ENCODE measurements at places on chromosomes 5 and 9.

- no peak for DNase-seq
Observed at GRCh38 chr9:100317706-100318105, 35.0 kb downstream of the TEX10 start.

- no peak for DNase-seq
Observed at GRCh38 chr5:61464512-61464911, 132.5 kb downstream of the ZSWIM6 start.

DNA sequence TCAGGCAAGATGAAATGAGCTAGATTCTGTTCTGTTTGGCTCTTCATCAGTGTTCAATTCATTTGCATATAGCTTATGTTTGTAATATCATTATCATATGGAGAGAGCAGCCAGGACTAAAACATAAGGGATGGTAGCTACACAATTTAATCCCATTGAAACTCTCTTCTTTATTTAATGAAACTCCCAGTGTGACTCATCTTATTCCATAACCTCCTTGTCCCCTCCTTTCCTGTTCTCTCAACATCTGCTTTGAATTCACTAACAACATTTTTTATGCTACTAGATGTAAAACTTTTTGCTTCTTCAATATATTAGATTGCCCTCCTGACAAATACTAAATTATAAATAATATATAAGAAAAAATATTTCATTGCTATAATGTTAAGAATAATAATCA, 1823.4 kb downstream of the MAT2B start:
- no peak for DNase-seq

GRCh38 chr5:119708076-119708790, 78.9 kb downstream of the FAM170A start:
- no peak for DNase-seq

- no peak for DNase-seq
Observed at GRCh38 chr5:174172152-174172551, 126.6 kb downstream of the NSG2 start.

DNA sequence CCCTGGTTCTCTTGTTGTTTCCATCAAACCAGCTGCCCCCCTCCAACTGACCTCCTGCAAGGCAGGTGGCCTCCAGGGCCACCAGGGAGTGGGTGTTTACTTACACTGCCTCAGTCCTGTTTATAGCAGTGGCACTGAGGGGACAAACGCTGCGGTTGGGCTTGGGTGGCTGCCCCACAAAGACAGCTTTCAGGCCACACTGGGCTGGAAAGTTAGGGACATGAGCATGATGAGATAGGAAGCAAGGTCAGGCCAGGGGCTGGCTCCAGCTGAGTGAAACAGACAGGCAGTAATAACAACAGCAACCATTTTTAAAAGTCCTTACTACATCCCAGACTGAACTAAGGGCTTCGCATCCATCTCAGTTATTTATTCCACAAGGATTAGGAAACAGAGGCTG, 20.6 kb downstream of the BOD1 start:
- DNase-seq: no peak

DNA sequence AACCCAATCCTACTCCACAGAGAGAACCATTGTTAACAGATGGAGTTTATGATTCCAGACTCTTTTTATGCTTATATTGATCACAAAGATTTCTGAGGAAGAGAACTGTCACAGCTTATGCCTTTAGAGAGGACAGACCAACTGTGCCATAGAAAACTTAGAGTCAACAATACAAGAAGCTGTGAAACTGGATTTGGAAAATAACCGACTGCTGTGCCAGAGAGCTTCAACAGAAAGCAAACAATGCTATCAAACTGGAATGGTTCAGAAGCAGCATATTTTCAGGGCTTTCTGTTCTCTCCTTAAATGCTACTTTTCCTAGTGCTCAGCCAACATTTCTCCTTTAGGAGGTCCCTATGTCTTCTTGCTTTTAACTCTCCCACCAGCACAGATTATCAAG, 5.0 kb downstream of the DCTN4 start:
- DNase-seq: no peak

GRCh38 chr9:137286975-137287383, 9.5 kb downstream of the TOR4A start:
- peak; percentile 90 for DNase-seq

GRCh38 chr5:74391410-74391809, 249.1 kb downstream of the ENC1 start:
- no peak for DNase-seq

GRCh38 chr9:14097215-14097614, 216.7 kb downstream of the NFIB start:
- DNase-seq: peak; percentile 2

GRCh38 chr5:40521925-40522324, 157.8 kb upstream of the PTGER4 start:
- no peak for DNase-seq

GRCh38 chr5:34657274-34657921, 1.3 kb downstream of the RAI14 start:
- DNase-seq: no peak

DNA sequence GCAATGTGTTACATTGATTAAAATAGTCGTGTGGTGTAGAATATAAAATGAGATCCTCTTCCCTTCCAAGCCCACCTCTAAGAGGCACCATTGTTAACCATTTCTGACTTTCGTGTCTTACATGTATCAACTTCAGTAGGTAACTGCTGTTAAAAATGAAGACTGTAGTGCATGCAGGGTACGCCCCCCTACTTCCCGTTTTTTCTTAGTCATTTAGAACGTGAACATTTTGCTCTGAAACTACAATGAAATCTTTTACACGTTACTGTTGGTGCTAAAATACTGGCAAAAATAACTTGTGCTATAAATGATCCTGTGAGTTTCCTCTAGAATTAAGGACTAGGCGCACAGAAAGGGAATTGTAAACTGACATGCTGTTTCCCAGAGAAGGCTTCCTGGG, 41.5 kb downstream of the WNK2 start:
- DNase-seq: no peak

GRCh38 chr5:19923742-19924141, 64.3 kb downstream of the CDH18 start:
- DNase-seq: no peak

GRCh38 chr9:121741228-121741918, 89.9 kb downstream of the DAB2IP start:
- DNase-seq: peak; percentile 63

DNA sequence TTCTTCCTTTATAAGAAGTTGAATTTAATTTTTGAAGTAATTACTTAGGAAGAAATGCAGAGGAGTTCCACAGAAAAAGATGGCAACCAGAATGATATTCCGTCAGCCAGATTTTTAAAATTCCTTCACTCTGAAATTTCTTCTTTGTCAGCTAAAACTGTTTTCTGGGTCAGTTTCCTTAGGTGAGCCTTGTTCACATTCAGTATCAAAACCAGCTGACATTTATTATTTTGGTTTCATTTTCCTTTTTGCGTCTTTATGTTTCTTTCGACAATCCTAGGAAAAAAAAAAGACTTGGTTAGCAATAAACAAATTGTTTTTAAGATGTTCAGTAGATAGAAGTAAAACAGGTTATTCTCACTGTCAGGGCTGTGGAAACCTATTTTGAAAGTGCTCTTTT, 4.1 kb upstream of the IARS1 start:
- DNase-seq: no peak

- DNase-seq: no peak
Observed at GRCh38 chr5:132506094-132506692, 15.6 kb upstream of the IRF1 start.

GRCh38 chr9:117060963-117061362, 353.9 kb downstream of the ASTN2 start:
- DNase-seq: no peak
